ENCODE measurements at places on chromosomes 12 and 14. TPM values are rescaled to one million over a fixed set of nuclear protein-coding genes. Genes with fewer than 3 reads are reported as not detected.

GRCh38 chr12:95083471-95083870 is 10.1 kb upstream of the NR2C1 start:
- DNase-seq = no peak

KRT8 gene
- total RNA-seq = 117 TPM

KCNMB4 gene
- 1.6 TPM for total RNA-seq

DNA sequence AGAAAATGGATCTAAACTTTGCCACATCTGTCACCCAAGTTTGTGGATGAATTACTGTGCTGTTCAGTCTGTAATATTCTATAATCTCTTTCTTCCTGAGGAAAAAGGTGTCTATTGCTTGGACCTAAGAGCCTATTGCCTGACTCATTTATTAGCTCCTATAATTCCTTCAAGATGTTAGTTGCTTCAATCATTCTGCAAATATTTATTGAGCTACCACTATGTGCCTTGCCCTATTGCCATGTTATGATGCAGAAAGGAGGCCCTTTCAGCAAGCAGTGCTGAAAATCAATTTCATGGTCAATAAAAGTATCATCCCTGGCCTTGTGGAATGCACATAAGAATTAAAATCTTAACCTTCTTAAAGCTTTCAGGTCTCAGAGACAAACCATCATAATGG is 113.6 kb downstream of the CCER1 start:
- DNase-seq = no peak

ATF1 gene
- 29.2 TPM for total RNA-seq

GRCh38 chr14:85702997-85703396 is 173.1 kb downstream of the FLRT2 start:
- no peak for DNase-seq

Measured in Right ventricle myocardium inferior (tissue), 1 donor.